ENCODE measurements at places on chromosomes 5 and 9.
A peak's percentile ranks its signal among the peaks of the same experiment; 100 is the strongest.

- H3K36me3 ChIP-seq = no peaks in the 10 kb centered on the region
- no peaks in the 10 kb centered on the region for H3K4me1 ChIP-seq
- DNase-seq = no peak
- no peaks in the 10 kb centered on the region for H3K27me3 ChIP-seq
- no peak overlapping the region for H3K27ac ChIP-seq
- no peak overlapping the region for H3K4me3 ChIP-seq
These were observed 6.7 kb upstream of the TNIP1 start for GRCh38 chr5:151087486-151087885.

DNA sequence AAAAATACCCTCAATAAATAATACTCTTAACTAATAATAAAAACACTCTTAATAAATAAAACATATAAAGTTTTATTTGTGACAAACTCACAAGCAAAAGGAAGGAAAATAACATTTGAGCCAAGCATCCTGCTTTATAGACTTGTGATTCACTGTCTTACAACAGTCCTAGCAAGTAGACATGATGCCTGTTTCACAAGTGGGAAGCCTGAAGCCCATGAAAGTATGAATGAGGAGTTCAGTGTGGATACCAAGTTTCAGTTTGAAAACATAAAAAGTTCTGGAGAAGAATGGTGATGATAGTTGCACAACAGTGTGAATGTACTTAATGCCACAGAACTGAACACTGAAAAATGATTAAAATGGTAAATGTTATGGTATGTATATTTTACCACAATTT is 10.9 kb downstream of the HABP4 start:
- H3K4me3 ChIP-seq = no peak overlapping the region
- DNase-seq = no peak
- H3K27ac ChIP-seq = no peak overlapping the region
- no peaks in the 10 kb centered on the region for H3K36me3 ChIP-seq

DNA sequence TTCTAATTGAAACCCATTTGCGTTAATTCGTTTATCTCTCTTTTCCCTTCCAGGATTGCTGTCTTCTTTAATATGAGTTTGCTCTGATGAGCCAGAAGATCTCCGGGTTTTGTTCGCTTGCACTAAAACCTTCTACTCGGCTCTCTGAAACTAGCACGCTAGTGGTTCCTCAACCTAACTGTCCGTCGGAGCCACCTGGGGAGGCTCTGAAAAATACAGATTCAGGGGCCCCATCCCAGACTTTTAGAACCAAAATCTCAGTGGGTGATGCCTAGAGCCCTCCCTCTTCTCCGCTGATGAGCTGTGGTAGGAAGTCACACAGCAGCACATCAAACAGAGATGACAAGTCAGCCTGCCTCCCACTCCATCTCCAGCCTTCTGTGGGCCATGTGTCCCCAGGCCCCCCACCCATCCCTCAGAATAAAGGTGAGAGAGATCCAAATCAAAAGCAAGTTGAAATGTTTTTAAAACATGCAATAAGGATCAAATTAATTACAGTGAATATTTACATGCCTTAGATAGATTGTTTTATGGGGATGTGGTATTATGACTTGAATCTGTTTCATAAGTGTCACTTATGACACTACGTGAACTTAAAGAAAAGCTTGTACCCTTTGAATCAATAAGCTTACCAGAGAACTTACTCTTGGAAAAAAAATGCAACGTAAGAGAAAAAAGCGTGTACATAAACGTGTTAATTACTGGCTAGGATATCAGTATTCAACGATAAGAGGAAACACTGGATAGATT is 16.4 kb downstream of the FCN2 start:
- no peaks in the 10 kb centered on the region for H3K27me3 ChIP-seq
- no peaks in the 10 kb centered on the region for H3K36me3 ChIP-seq
- no peaks in the 10 kb centered on the region for H3K4me1 ChIP-seq
- no peak for DNase-seq

DNA sequence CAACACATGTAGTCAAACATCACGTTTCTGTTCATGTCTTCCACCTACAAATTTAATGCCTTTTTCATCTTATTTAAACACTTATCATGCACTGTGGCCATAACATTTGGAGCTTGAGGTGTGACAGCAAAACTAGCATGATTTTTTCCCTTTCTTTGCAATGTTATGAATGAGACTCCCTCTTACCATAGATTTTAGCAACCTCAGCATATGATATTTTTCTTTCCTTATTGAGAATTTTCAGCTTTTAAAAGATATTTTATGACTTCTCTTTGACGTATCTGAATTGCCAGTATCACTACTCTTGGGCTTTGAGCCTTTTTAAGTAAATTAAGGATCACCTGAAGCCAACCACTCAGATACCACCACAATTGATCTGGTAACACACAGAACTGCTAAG is 32.7 kb upstream of the ISOC1 start:
- H3K36me3 ChIP-seq = no peaks in the 10 kb centered on the region
- no peak for DNase-seq
- no peaks in the 10 kb centered on the region for H3K4me1 ChIP-seq
- H3K27me3 ChIP-seq = no peaks in the 10 kb centered on the region
- no peak overlapping the region for H3K4me3 ChIP-seq

GRCh38 chr9:27195191-27195590 is 86.2 kb downstream of the TEK start:
- no peak overlapping the region for H3K4me3 ChIP-seq
- DNase-seq = no peak
- no peaks in the 10 kb centered on the region for H3K4me1 ChIP-seq
- no peak overlapping the region for H3K27ac ChIP-seq

DNA sequence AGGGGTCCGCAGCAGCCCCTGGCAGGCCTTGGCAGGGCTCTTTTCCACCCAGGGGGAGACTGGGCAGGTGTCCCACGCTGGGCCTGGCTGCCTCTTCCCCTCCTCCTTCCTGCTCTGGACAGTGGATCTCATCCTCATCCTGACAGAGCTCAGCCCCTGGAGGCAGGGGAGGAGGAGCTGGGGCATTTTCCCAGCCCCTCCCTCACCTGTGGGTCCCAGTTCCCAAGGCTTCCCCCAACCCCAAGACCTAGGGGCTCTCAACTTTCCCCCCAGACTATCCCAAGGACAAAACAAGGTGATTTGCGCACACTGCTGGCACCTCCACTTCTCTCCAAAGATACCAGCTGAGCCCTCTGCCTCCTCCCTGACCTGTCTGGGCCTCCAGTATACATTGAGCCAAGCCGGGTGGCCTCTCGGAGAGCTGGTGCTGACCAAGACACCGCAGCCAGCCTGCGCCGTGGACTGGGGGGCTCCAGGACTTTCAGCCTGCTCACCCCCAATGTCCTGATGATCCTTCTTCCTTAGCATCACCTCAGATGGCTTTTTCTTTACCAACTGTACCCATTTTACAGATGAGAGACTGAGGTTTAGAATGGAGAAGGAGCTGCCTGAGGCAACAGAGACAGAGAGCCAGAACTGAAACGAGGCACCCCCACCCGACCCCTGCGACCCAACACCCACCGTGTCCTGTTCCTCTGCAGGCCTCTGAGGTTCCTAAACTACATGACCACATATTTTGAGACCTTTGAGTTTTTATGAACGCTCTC is 126.6 kb downstream of the BARX1 start:
- no peak overlapping the region for H3K4me3 ChIP-seq
- H3K27ac ChIP-seq = no peak overlapping the region
- H3K27me3 ChIP-seq = no peaks in the 10 kb centered on the region
- H3K36me3 ChIP-seq = no peaks in the 10 kb centered on the region
- no peak for DNase-seq

DNA sequence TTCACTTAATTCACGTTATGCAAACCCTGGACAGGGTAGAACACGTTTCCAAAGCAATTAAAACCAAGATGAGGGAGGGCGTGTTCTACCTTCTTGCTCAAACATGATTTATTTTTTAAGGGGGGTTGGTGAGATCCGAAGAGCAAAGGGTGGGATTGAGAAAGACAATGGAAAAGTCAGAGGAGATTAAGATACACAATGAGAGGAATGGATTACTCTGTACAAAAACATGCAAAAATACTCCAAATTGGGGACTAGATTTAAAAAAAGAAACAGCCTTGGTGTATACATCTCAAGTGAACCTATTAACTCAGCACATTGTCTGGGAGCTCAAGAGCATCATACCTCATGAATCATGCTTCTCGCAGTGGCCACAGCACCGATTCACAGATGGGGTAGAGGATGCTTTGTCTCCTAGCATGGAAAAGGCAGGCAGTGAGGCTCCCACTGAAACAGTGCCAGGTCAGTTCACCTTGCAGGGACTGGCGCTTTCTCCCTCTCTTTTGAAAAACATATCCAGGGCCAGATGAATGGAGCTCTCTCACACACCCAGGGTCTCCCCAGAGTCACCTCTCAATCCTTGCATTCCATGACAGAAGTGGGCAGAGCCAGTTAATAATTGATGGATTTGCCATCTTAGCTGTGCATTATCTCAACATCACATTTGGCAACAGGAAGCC is 459.7 kb downstream of the BNC2 start:
- H3K27ac ChIP-seq = no peak overlapping the region
- no peaks in the 10 kb centered on the region for H3K4me1 ChIP-seq
- DNase-seq = no peak
- no peaks in the 10 kb centered on the region for H3K36me3 ChIP-seq
- no peaks in the 10 kb centered on the region for H3K27me3 ChIP-seq
- no peak overlapping the region for H3K4me3 ChIP-seq

DNA sequence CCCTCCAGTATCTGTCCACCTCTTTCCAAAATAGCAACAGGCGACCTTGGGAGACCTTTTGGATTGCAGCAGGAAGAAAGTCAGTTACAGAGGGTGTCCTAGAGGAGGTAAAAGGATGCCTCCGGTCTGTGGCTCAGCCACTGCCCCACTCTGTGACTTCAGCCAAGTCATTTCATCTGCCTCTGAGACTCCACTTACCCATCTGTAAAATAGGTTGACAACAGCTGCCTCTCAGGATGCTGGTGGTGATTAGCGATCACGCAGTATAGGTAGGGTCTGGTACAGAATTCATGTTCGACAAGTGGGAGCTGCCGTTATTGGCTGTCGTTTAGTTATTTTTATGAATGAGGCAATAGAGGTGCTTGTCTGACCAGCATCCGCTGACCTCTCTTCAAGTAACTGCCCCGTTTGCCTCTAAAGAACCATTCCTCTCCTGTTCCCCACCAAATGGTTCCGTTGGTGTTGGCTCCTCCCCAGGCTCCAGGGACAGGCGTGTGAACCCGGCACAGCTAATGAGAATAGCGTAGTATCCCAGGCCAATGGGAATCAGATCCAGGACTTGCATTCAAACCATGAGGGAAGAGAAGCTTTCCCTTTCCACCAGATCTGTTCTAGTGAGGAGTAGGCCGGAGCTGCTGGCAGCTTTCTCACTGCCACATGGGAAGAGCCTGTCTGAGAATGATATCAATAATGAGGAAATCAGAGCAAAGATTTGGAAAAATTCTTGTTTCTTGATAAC is 64.1 kb downstream of the SMIM23 start:
- DNase-seq = no peak
- H3K36me3 ChIP-seq = no peaks in the 10 kb centered on the region
- no peaks in the 10 kb centered on the region for H3K27me3 ChIP-seq

DNA sequence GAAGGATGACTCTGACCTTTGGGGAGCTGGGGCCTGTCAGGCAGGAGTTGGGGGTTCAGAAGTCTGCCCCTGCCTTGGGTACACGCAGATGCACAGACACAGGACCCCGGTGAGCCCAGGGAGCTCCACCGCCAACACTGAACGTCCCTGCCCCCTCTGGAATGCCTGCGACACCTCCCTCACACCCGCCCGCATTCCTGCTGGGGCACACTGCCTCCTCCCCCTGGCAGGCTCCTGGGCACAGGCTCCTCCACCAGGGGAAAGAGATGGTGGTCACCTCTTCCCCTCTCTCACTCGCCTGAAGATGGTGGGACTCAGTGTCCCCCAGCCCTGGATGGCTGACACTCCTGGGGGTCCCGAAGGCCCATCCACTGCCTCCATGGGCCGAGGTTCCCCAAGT is 12.0 kb downstream of the CRB2 start:
- peaks cover 14% of the 10 kb centered on the region for H3K27me3 ChIP-seq
- no peak overlapping the region for H3K27ac ChIP-seq
- DNase-seq = no peak
- H3K36me3 ChIP-seq = no peaks in the 10 kb centered on the region
- H3K4me1 ChIP-seq = no peaks in the 10 kb centered on the region
- H3K4me3 ChIP-seq = no peak overlapping the region

GRCh38 chr5:93874080-93874479 is 132.7 kb upstream of the POU5F2 start:
- no peaks in the 10 kb centered on the region for H3K27me3 ChIP-seq
- H3K4me1 ChIP-seq = no peaks in the 10 kb centered on the region
- no peak overlapping the region for H3K4me3 ChIP-seq

DNA sequence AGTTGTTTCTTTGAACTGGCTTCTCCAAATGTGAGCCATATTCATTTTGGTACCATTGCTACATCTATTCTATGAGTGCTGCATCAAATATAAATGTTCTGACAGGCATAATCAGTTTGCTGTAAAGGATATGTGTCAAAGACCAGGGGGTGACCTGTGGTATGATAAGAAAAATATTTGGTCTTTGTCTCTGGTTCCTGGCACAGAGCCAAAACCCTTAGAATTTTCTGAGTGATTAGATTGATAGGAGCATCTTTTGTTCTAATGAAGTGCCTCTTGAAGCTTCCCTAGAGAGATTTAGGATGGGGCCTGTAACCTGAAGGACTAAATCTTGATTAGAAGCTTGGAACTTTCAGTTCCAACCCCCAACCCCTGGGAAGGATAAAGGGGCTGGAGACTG is 256.3 kb downstream of the NNT start:
- H3K4me3 ChIP-seq = no peak overlapping the region
- no peak overlapping the region for H3K27ac ChIP-seq
- DNase-seq = no peak

GRCh38 chr9:5910413-5911057 is 19.8 kb downstream of the MLANA start:
- H3K27ac ChIP-seq = no peak overlapping the region
- no peak overlapping the region for H3K4me3 ChIP-seq
- H3K27me3 ChIP-seq = no peaks in the 10 kb centered on the region
- no peak for DNase-seq
- H3K36me3 ChIP-seq = no peaks in the 10 kb centered on the region

- H3K4me1 ChIP-seq = no peaks in the 10 kb centered on the region
- no peaks in the 10 kb centered on the region for H3K27me3 ChIP-seq
- no peak overlapping the region for H3K27ac ChIP-seq
- no peak overlapping the region for H3K4me3 ChIP-seq
- H3K36me3 ChIP-seq = no peaks in the 10 kb centered on the region
- peak; percentile 76 for DNase-seq
These were observed 19.6 kb upstream of the LIX1 start for GRCh38 chr5:97162045-97162444.

DNA sequence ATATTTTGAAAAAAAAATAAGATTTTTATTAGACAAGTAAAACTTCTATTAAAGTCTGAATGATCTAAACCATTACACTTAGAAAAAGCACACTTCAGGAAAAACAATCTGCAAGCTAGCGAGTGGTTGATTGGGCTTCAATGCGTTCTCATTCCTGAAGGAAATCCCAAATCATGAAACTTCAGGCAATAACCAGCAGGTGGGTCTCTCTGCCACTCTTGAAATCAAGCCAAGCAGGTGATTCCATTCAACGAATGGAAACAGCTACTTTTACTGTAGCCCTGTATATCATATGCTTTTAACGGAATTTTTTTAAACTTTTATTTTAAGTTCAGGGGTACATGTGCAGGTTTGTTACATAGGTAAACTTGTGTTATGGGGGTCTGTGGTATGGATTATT is 234.5 kb upstream of the TRPM3 start:
- no peak overlapping the region for H3K4me3 ChIP-seq
- H3K36me3 ChIP-seq = no peaks in the 10 kb centered on the region
- no peak for DNase-seq
- no peaks in the 10 kb centered on the region for H3K4me1 ChIP-seq

All from prostate gland (tissue), 2 donors.